ENCODE measurements at places on chromosomes 4 and X.
A peak's percentile ranks its signal among the peaks of the same experiment; 100 is the strongest.

- DNase-seq = no peak
Observed at GRCh38 chr4:1538941-1539772, 132.9 kb upstream of the NKX1-1 start.

GRCh38 chr4:173404296-173404865 lies 5.5 kb upstream of the SCRG1 start:
- no peak for DNase-seq

DNA sequence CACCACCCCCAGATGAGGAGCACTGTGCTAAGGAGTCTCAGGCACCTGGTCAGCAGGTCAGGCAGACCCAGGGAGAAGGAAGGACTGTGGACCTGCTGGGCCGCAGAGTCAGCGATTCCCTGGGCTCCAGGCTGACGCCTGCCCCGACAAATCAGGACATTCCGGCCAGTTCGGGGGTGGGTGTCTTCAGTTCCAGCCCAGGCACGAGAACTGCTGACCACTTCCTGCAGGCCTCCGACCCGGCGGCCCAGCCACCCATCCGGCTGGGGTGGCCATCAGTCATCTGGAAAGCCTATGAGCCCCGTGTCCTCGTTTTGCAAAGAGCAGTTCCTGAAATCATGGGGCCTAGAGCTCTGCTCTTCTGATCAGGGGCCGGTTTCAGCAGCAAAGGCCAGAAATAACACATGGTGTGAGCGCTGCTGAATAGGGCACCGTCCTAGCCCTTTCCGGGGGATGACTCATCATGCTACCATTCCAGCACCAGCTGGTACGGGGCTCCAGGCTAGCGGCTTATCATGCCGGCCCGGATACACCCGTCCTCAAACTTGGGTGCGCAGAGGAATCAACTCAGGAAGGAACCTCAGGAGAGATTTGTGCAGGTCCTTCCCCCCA lies 7.8 kb upstream of the SH3TC1 start:
- DNase-seq = no peak

GRCh38 chr4:2075171-2075986 lies 16.3 kb downstream of the NAT8L start:
- no peak for DNase-seq

- no peak for DNase-seq
Observed at GRCh38 chr4:19809989-19810388, 441.7 kb upstream of the SLIT2 start.

GRCh38 chr4:153154007-153154975 lies 50.0 kb upstream of the TRIM2 start:
- DNase-seq = no peak

GRCh38 chr4:123284168-123284567 lies 112.4 kb upstream of the SPRY1 start:
- no peak for DNase-seq

- no peak for DNase-seq
Observed at GRCh38 chr4:60682901-60683300, 517.2 kb upstream of the ADGRL3 start.

DNA sequence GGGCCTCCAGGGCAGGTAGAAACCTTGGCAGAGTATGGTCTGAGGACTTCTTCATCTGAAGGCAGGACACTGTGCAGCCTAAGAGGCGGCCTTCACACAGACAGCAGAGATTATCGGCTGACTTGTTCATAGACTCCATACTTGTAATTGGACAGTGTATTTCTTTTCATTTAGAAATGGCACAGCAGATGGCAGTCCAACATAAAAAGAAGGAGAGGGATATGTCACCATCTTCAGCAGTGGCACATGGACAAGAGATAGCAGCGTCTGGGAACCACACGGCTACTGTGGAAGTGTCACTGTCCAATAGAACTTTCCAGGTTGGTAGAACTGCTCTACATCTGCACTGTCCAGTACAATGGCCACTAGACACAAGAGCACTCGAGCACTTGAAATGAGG lies 21.7 kb upstream of the GEMIN8 start:
- no peak for DNase-seq

- peak; percentile 1 for DNase-seq
Observed at GRCh38 chrX:120790118-120790517, 85.5 kb downstream of the CT47B1 start.

DNA sequence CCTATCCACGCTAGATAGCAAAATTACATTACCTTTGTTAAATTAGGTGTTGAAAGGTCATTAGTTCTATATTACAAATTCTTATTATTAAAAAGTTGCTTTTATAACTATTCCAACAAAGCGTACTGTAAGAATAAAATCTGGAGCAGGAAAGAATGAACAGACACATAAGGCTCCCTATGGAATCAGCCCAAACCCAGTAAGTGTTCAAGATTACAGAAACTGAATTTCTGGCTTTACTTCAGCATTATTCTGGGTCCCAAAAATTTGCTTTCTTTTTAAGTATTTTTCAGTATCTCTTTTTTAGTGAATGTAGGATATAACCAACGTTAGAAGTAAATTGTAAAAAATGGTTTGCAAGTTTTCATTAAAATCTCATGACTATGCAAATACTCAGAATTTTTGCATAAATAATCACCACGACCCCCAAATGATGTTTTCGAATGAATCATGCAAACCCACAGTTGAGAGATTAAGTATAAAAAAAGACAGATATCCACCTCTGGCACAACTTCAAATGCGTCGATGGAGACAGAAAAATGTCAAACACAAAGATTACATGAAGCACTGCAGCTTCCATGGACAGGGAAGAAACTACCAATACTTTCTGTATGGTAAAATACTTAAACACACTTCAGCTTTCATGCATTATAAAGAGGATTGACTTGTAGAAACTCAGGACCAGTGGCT lies 238.5 kb downstream of the RASL11B start:
- DNase-seq = no peak

GRCh38 chrX:134734466-134734952 lies 76.2 kb upstream of the PLAC1 start:
- DNase-seq = no peak

GRCh38 chrX:38149016-38149415 lies 71.7 kb downstream of the SRPX start:
- no peak for DNase-seq

DNA sequence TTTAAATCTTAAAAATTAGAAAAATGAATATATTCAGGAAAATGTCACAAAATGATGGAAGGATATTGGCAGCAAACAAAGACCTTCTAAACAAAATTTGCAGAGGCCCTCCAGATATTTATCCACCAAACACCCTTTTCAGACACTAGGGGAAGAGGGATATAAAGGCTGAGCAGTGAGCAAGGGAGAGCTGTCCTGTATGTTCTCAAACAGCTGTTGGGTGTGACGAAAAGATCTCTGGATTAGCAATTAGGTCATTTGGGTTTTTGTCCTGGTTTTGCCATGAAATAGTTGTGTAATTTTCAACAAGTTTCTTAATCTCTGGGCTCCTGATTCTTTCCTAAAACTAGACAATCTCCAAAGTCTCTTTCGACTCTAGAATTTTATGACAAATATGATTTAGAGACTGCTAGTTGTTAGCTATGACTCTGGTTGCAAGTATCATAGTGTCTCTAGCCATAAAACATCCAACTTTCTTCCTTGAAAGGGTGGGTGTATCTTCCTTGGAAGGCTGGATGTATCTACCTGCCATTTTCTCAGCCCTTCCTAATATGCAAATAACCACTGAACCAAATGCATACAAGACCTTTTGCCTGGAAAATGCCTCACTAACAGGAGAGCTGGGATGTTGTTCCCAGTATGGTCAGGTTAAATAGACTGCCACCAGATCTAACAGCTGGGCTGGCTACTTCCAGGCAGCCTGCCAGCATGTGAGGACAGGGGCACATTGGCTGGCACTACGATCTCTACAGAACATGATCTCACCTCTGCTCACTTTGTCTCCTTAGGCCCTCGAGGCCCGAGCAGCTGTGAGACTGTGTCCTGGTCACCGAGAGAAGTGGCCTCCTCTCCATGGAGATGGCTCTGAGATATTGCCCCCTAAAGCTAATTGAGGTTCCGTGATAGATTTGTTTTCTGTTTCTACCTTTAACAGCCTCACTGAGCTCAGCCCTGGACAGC lies 225.5 kb upstream of the JADE1 start:
- no peak for DNase-seq

GRCh38 chrX:138914767-138915166 lies 203.2 kb upstream of the FGF13 start:
- no peak for DNase-seq

DNA sequence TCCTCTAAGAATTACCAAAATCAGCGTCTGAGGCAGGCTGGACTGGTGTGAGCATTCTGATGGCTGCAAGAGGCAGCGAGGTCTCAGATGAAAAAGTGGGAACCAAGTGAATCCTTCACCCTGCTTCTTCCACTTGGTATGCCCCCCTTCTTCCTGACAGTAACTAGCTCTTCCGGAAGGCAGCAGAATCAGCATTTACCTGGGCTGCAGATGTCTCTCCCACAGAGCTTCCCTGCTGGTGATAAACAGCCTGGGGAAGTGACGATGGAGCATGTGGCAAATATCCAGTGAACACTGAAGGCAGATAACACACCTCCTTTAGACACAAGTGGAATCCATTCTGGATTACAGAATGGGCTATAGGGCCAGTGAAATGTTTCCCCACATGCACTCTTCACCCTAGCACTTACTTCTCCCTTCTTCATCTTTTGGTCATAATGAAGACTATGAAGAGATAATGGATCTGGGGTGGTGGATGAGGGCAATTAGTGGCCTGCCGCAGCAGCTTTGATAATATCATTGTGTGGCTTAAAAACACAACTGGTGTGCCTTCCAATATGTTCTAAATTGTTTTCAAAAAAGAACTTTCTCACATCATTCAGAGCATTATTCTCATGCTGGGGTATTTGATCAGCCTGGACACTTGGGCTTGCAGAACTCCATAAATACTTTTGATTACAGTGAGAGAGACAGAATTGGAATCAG lies 60.8 kb upstream of the TBC1D9 start:
- DNase-seq = no peak

DNA sequence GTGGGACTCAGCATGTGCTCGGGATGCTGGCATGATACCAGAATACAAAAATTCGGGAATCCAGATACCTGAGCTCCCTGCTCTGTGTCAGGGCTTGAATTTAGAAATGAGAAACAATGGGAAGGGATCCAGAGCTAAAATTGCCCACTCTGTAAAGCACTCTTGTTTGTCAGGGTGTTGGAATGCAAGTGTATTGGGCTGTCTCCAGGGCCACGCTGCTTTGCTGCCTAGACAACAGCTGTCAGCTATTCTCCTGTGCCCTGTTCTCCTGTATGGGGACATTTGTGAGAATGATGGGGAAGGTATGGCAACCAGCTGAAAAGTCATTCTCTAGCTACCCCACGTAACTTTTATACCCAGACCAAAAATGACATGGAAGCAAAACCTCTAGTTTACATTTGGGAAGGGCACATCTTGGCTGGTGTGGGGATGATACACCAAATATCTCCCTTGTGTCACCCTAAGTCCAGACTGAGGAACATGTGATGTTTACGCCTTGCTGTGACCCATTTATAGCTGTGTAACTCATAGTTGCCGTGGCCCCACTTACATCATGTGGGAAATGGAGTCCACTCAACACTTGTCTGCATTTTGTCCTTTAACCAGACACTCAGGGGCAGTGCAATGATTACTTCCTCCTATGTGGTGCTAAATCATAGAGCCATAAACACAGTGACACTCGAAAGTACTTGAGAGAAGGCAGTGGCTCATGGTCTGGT lies 46.6 kb downstream of the SMPX start:
- DNase-seq = no peak

DNA sequence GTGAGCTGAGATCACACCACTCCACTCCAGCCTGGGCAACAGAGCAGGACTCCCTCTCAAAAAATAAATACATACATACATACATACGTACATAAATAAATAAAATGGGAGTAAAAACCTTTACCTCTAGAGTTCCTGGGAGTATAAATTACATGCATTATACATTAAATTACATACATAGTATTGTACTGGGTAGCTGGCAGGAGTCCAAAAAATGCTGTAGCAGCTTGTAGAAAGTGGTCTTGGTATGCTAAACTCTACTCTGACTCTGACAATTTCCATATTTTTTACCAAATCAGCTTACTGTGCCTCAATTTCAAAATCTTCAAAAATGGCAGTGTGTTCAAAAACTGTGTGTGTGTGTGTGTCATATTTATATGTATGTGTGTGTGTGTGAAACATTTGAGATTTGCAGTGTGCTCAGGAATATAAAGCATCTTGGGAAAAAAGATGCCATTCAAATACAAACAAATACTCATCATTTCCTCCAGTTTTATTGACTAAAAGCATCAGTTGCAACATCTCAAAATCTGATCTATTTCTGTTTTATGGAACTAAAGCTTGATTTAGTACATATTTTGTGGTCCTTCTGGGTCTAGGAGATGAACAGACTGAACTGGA lies 171.7 kb downstream of the SHROOM3 start:
- no peak for DNase-seq

GRCh38 chr4:53981567-53981966 lies 82.8 kb downstream of the CHIC2 start:
- no peak for DNase-seq

DNA sequence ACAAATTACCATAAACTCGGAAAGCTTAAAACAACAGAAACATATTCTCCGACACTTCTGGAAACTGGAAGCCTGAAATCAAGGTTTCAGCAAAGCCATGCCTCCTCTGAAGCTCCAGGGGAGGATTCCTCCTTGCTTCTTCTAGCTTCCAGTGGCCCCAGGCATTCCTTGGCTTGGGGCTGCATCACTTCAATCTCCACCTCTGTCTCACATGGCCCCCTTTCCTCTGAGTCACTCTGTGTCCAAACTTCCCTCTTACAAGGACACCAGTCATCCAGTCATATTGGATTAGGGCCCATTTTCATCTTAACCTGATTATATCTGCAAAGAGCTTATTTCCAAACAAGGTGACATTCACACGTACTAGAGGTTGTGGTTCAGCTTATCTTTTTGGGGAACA lies 17.3 kb downstream of the PARM1 start:
- DNase-seq = no peak

GRCh38 chr4:118997601-118998000 lies 108.9 kb downstream of the SYNPO2 start:
- DNase-seq = no peak

- no peak for DNase-seq
Observed at GRCh38 chr4:37948542-37948941, 11.7 kb upstream of the PTTG2 start.

GRCh38 chr4:109296527-109296926 lies 5.9 kb downstream of the COL25A1 start:
- no peak for DNase-seq

- no peak for DNase-seq
Observed at GRCh38 chrX:7346021-7346420, 198.1 kb upstream of the PUDP start.
